ENCODE measurements at places on chromosomes 3 and 15. TPM values are rescaled to one million over a fixed set of nuclear protein-coding genes. Genes with fewer than 3 reads are reported as not detected.
A peak's percentile ranks its signal among the peaks of the same experiment; 100 is the strongest.

TRPM1 gene
- total RNA-seq: not detected

LYSMD4 gene
- 11.1 TPM for total RNA-seq

ACAA1 gene
- 114 TPM for total RNA-seq

CPLX3 gene
- total RNA-seq: 0.12 TPM

GRCh38 chr15:72272997-72273352 is 621 bp upstream of the PARP6 start:
- H3K4me3 ChIP-seq: peak overlapping the region; percentile 85
- peaks cover 14% of the 10 kb centered on the region for H3K36me3 ChIP-seq
- peaks cover 38% of the 10 kb centered on the region for H3K4me1 ChIP-seq
- DNase-seq: no peak
- H3K27me3 ChIP-seq: no peaks in the 10 kb centered on the region
- H3K27ac ChIP-seq: peak overlapping the region; percentile 93

- H3K4me3 ChIP-seq: no peak overlapping the region
- H3K27me3 ChIP-seq: no peaks in the 10 kb centered on the region
- H3K4me1 ChIP-seq: no peaks in the 10 kb centered on the region
Measured at GRCh38 chr3:89212619-89213018, 105.2 kb downstream of the EPHA3 start.

GRCh38 chr3:131277836-131278497 is 103.6 kb upstream of the NUDT16 start:
- DNase-seq: no peak
- H3K4me1 ChIP-seq: no peaks in the 10 kb centered on the region
- H3K27ac ChIP-seq: no peak overlapping the region
- no peak overlapping the region for H3K4me3 ChIP-seq
- no peaks in the 10 kb centered on the region for H3K36me3 ChIP-seq

- peaks cover 40% of the 10 kb centered on the region for H3K4me1 ChIP-seq
Measured at GRCh38 chr15:67824976-67825880, at the start of gene SKOR1. TSS of gene SKOR1 (plus strand) at chr15:67825509. CDS start at chr15:67825603, 94 bp downstream.

- H3K4me3 ChIP-seq: no peak overlapping the region
- H3K4me1 ChIP-seq: peaks cover 7% of the 10 kb centered on the region
- H3K27ac ChIP-seq: no peak overlapping the region
Measured at GRCh38 chr3:189787632-189788031, 156.4 kb downstream of the TP63 start.

GRCh38 chr15:63504979-63505841 is 817 bp downstream of the USP3 start:
- H3K27ac ChIP-seq: peak overlapping the region; percentile 96
- no peaks in the 10 kb centered on the region for H3K27me3 ChIP-seq
- DNase-seq: peak; percentile 55
- H3K4me1 ChIP-seq: peaks cover 74% of the 10 kb centered on the region
- H3K4me3 ChIP-seq: peak overlapping the region; percentile 98

DNA sequence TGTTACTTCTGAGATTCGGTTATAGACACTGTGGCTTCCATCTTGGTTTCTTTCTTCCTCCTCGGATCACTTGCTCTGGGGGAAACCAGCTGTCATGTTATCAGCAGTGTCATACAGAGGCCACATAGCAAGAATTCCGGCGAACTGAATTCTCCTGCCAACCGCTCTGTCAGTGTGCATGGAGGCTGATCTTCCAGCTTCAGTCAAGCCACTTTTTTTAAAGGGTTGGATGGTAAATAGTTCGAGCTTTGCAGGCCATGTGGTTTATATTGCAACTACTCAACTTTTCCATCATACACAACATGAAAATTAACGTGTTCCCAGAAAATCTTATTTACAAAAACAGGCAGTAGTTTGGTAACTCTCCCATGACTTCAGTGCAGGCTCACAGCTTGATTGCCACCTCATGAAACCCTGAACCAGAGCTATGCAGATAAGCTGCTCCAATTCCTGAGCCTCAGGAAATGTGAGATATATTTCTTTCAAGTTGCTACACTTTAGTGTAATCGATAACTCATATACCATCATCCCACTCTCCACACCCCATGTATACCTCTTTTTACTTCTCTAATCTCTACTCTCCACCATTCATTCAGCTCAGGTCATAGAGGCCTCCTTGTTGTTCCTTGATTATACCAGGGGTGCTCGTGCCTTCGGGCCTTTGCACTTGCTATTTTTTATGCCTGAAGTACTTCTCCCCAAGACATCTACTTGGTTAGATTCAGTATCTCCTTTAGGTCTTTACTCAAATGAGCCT is 7.2 kb downstream of the RPL22L1 start:
- no peaks in the 10 kb centered on the region for H3K27me3 ChIP-seq
- no peak overlapping the region for H3K4me3 ChIP-seq
- H3K4me1 ChIP-seq: peaks cover 9% of the 10 kb centered on the region
- H3K27ac ChIP-seq: no peak overlapping the region
- no peak for DNase-seq
- peaks cover 26% of the 10 kb centered on the region for H3K36me3 ChIP-seq

DNA sequence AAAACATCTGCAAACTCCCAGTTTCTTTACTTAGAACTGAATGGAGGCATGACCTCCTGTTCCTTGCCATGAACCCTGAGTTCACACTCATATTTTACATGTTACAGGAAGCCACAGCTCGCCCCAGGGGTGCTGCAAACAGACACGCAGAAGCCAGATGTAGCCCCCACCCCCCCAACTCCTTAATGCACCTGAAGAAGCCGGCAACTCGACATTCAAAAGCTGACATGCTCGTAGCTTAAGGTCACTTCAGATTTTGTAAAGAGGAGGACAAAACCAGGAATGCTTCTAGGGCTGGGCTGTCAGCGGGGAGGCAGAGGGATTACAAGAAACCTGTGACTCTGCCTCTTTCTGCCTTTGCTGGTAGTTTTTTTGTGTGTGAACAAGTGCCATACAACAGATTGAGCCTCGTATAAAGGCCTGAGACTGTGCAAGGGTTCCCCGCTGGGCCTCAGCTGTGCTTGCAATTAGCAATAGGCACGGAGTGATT is 42.0 kb upstream of the FEZF2 start:
- peaks cover 2% of the 10 kb centered on the region for H3K27me3 ChIP-seq
- H3K4me3 ChIP-seq: no peak overlapping the region
- no peaks in the 10 kb centered on the region for H3K36me3 ChIP-seq
- DNase-seq: no peak

- H3K4me1 ChIP-seq: no peaks in the 10 kb centered on the region
- H3K4me3 ChIP-seq: no peak overlapping the region
- DNase-seq: no peak
- no peaks in the 10 kb centered on the region for H3K36me3 ChIP-seq
- H3K27me3 ChIP-seq: peaks cover 9% of the 10 kb centered on the region
Measured at GRCh38 chr3:197369545-197369944, 71.1 kb upstream of the DLG1 start.

DNA sequence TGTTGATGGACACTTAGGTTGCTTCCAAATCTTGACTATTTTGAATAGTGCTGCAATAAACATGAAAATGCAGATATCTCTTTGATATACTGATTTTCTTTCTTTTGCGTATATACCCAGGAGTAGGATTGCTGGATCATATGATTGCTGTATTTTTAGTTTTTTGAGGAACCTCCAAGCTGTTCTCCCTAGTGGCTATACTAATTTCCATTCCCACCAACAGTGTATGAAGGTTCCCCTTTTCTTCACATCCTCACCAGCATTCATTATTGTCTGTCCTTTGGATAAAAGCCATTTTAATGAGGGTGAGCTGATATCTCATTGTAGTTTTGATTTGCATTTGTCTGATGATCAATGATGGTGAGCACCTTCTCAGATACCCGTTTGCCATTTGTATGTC is 12.5 kb downstream of the PATL2 start:
- no peak for DNase-seq
- no peak overlapping the region for H3K27ac ChIP-seq
- H3K4me3 ChIP-seq: no peak overlapping the region
- H3K27me3 ChIP-seq: peaks cover 17% of the 10 kb centered on the region
- peaks cover 33% of the 10 kb centered on the region for H3K4me1 ChIP-seq

- peak; percentile 48 for DNase-seq
- H3K27ac ChIP-seq: no peak overlapping the region
- H3K27me3 ChIP-seq: no peaks in the 10 kb centered on the region
- H3K36me3 ChIP-seq: no peaks in the 10 kb centered on the region
- H3K4me1 ChIP-seq: no peaks in the 10 kb centered on the region
Measured at GRCh38 chr3:14925729-14926591, 21.4 kb upstream of the NR2C2 start.

Measured in activated CD4-positive, alpha-beta T cell treated with anti-CD3 and anti-CD28 coated beads, Interleukin-2, amount 10 ng/mL, durations not matched to agents 7 days and 5 days (primary cell).